ENCODE measurements at places on chromosomes 5 and 9. TPM values are rescaled to one million over a fixed set of nuclear protein-coding genes. Genes with fewer than 3 reads are reported as not detected.
A peak's percentile ranks its signal among the peaks of the same experiment; 100 is the strongest.

DNA sequence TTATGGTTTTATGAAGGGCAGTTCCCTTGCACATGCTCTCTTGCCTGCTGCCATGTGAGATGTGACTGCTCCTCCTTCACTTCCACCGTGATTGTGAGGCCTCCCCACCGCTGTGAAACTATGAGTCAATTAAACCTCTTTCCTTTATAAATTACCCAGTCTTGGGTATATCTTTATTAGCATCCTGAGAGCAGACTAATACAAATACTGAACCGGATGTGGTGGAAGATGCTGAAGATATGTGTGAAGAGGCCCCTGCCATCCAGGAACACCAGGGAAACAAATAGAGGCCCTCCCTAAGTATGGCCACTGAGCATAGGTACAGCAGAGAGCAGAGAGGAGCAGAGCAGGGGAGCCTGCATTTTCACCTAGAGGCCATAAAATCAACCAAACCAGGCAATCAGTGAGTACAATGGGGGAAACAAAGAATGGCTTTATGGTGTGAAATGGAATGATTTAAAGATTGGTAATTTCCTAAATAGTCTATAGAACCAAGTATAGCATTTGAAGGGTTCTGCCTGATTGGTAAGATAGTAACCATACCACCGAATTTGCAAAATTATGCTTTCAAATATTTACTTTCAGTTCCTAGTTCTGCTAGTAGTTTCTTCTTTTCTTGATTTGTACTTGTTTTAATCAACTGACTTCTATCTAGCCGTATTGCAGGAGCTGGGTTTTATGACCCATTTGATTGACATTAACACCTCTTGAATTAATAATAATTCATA is 421.6 kb downstream of the IRX1 start:
- DNase-seq: no peak

DNA sequence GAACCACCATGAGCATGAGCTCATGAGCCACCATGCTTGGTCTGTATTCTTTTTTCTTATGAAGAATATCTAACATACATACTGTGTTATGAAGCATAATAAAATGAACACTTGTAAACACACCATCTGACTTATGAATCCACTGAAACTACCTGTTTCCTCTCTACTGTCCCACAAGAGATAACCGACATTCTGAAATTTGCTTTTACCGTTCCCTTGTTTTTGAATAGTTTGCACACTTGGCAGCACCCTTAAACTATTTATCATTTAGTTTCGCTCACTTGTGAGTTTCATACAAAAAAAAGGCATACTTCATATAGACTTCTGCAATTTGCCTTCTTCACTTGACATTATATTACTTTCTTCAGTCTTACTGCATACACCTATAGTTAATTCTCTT is 8.9 kb downstream of the LARS1 start:
- DNase-seq: no peak

DNA sequence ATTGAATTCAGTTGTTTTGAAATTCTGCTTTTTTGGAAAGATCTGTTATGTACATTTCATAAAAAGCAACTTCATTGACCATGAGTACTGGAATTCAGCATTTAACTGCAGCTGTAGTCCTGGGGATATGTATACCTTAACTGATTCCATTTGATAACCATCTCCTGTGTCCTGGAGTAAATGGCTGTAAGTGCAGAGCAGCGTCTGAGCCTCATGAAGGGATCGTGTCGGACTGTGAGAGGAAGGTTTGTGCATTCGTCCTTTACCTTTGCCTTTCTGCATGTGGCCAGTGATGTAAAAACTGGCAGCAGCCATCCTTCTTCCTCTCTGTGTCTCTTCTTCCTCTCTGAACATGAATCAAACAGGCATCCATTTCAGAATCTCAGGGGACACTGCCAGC is 287.2 kb downstream of the FANCC start:
- DNase-seq: no peak

GRCh38 chr9:14027116-14027800 is 286.7 kb downstream of the NFIB start:
- DNase-seq: peak; percentile 52

GRCh38 chr9:122463828-122464632 is 13.7 kb downstream of the OR1J1 start:
- DNase-seq: no peak

DNA sequence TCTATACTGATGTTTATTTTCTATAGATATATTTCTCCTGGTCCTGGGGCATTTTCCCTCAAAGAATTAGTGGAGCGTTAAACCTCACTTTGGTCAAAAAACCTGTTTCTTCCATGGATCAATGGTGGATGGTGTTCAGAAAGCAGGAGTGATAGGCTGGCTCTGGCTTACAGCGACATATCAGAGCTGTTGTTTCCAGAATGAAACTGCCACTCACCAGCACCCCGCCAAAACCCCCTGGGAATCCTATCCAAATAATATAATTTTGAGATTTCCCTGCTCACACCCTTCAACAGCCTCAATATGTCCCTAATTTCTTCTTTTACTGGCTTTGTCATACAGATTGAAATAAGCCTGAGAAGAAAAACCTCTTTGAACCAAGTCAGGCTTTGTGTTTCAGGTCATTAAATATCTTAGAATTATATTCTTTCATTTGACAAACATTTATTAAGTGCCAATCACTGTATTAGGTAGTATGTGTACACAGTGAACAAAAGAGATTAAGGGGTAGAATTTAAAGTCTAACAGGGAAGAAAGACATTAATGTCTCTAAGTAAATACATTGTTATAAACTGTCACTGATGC is 144.5 kb upstream of the GPR151 start:
- no peak for DNase-seq

- no peak for DNase-seq
These were observed 30.7 kb upstream of the TGFBR1 start for GRCh38 chr9:99073985-99074901.

DNA sequence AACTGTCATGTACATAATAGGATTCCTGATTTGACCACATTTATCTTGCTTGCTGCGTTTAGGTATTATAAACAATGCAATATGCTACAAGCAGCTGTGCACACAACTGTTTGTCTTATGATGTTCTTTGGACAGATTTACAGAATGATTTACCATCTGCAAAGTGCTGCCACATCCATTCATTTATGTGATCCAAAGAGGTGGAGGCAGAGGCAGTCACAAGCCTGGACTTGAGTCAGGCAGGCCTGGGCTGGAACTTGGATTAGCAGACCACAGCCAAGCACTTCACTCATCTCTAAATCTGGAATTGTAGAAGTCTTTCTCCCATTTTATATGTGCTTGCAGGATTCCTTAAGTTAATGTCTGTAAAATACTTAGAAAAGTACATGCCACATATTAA is 149.0 kb downstream of the INSYN2B start:
- DNase-seq: no peak

DNA sequence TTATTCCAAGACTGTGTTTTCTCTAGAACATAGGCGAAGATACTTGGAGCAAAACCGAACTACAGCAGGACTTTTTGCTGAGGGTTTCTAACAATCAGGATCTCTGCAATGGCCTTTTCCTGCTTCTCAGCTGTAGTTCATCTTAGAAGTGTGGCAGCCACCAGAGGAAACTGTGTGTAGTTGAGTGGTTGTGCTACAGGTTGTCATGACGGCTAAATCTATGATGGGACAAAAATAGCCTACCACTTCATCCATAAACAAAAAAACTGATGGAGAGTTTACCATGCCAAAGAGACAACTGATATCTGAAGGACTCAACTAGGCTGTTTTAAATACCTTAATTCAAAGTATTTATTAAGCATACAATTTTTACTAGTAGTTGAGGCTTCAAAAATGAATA is 28.2 kb upstream of the DMAC1 start:
- DNase-seq: no peak

- DNase-seq: no peak
These were observed 54.9 kb upstream of the RPS23 start for GRCh38 chr5:82332886-82333615.

- DNase-seq: peak; percentile 10
These were observed 18.9 kb downstream of the CARD19 start for GRCh38 chr9:93114984-93115335.

DNA sequence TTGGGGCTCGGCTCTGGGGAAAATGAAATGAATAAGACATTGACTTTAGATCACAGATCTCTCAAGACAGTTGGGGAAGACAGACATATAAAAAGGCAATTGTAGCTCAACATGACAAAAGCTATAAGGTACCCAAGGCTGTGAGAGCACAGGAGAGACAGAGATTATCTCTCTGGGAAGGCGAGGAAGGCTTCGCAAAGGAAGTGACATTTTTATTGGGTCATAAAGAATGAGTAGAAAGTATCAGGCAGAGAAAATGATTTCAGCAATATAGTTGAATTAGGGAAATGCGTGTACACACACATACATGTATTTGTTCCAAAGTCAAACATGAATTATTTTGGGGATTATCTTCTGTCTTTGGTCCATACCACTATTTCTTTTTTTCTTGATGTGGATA is 381.8 kb upstream of the ADAMTSL1 start:
- no peak for DNase-seq

DNA sequence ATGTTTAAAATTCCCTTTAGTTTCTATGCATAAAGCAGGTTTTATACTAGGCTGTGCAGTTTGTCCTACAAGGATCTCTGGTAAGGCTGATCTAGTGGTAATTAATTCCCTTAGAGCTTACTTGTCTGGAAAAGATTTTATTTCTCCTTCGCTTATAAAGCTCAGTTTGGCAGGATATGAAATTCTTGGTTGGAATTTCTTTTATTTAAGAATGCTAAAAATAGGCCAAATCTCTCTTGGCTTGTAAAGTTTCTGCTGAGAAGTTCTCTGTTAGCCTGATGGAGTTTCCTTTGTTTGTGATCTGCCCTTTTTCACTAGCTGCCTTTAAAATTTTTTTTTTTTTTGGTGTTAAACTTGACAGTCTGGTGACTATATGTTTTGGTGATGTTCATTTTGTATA is 237.1 kb upstream of the TLE4 start:
- no peak for DNase-seq

DNA sequence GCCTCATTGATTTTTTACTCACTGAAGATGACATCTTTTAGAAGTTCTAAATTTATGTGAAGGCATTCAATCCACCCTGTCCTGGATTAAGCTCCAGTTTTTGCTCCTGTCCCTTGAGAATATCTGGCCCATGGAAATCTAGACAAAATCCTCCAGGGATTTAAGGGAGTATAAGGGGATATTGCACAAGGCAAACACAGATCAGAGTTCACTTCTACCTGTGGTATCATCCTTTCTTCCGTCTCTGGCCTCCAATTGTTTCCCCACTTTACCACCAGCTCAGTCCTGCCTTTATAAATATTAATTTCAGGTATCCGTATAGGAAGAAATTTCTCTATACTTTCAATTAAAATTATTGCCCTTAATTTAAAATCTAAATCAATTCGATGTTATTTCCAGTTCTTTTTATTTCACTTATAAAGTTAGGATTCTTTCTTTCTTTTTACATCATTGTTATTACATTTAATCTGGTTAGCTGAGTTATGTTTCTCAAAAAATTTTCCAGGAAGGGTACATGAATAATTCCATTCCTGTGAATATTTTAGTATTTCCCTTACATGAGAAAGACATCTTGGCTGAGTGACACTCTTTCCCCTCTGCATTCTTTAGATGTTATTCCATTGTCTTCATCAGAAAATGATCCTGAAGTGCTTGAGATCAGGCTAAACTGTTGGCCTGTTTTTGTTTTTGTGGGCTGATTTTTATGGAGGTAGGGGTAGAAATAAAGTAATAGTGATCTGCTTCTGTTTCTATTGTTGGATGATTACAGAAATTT is 194.3 kb upstream of the MAP3K1 start:
- no peak for DNase-seq

DNA sequence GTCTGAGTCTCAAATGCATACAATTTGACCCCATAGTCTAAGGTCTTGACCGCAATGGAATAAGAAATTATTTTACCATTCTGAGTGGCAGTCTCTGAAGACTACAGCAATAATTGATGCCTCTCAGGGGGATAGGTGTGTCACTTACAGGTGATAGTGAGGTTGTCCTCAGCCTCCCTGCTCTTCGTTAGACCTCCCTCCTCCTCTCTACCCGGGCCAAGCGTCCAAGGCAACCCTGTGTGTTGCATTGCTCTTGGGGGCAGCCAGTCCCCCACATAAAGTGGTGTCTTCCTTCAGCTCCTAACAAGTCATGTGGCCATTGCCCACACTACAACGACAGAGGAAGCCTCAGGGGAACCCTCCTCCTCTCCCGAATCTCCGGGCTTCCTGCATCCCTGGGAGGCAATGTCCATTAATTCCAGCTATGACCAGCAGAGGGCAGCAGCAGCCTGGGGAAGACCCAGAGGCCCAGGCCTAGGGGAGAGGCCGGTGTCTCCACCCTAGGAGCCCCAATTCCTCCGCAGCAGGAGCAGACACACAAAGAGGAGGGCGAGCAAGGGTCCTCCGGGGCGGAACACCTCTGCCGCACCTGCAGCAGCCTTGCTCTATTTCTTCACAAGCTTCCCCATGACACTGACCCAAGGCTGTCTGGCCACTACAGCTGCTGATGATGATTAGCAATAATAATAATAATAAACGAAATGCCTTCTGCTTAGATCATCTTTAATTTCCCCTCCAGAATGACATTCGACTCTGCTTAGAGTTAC is 134.8 kb downstream of the KCNIP1 start:
- peak; percentile 24 for DNase-seq

GRCh38 chr5:129496421-129496820 is 36.3 kb downstream of the ADAMTS19 start:
- DNase-seq: no peak

- no peak for DNase-seq
These were observed 120.0 kb upstream of the RAI14 start for GRCh38 chr5:34535944-34536623.

DNA sequence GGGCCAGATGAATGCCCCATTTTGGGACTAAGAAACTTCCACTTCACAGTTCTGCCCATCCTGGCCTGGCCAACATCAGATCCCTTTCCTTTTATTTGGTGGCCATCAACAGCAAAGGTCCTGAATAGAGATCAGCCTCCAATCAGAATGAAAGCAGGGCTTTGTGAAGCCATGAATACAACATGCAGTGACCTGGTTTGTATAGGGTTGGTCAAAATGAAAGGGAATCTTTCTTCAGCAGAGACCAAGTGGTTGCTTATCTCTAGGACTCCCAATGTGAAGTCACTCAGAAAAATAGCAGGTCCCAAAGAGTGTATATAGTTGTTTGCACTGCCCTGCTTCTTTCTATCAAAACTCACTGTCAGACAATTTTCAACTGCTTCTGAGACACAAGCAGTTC is 113.9 kb upstream of the SLC12A2 start:
- no peak for DNase-seq

GRCh38 chr5:33608344-33609041 is 167.7 kb downstream of the TARS1 start:
- no peak for DNase-seq

The VAV2 gene
- 41.0 TPM for total RNA-seq

The SLC46A2 gene
- total RNA-seq: not detected

The ADGRD2 gene
- total RNA-seq: not detected

The RAPGEF1 gene
- total RNA-seq: 57.8 TPM

The CD72 gene
- 3.4 TPM for total RNA-seq

The SPATA31A3 gene
- total RNA-seq: not detected

The FLT4 gene
- 0.97 TPM for total RNA-seq

The SH2D3C gene
- 2.2 TPM for total RNA-seq

The TCOF1 gene
- total RNA-seq: 13.5 TPM

The PDLIM4 gene
- 6.6 TPM for total RNA-seq

The GTF3C4 gene
- total RNA-seq: 6.2 TPM

The PLAA gene
- total RNA-seq: 12.1 TPM

The CDO1 gene
- total RNA-seq: 3.1 TPM

The C5orf52 gene
- not detected for total RNA-seq
